Neural progenitor cell (in vitro differentiated cells): ENCODE measurements at places on chromosomes 2 and 18. TPM values are rescaled to one million over a fixed set of nuclear protein-coding genes. Genes with fewer than 3 reads are reported as not detected.

STK39 gene
- 18.5 and 23.8 TPM in 2 replicates for total RNA-seq

PTPRM gene
- 13.9 and 18.6 TPM in 2 replicates for total RNA-seq

DNA sequence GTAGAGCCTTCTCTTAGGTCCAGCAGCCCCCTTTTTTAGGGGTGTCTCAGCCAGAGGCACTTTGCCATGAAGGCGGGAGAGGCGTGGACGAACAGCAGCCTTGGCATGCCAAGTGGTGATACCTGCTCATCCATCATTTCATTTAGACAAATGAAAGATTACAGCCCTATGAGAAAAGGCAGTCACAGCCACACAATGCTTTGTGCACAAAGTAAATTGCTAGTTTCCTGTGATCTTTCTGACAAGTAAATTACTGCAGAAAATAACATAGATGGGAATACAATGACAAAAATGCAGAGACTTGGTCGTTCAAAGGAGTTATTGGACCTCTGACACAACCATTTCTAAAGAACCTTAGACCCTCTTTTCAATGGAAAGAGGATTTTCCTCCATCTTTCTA lies 94.9 kb downstream of the RND3 start:
- peaks cover 19% of the 10 kb centered on the region for H3K4me1 ChIP-seq
- no peaks in the 10 kb centered on the region for H3K27me3 ChIP-seq
- no peak overlapping the region for H3K4me3 ChIP-seq
- H3K27ac ChIP-seq, result no peak overlapping the region
- H3K36me3 ChIP-seq, result no peaks in the 10 kb centered on the region
- no peak for DNase-seq

DNA sequence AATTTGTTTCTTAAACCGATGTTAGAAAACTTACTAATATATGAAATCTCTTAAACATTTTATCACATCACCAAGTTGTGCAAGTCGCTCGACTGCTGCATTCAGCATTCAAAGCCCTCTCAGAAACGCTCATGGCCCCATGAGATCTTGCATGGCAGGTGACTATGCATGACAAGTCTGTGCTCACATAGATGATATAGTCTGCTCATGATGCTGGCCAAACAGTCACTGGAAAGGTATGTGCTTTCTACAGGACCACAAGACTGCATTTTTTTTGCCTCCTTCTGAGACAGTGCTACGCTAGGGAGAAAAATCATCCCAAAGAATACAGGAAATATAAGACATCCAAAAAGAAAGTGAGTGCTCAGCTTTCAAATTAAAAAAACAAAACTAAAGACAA lies 98.3 kb upstream of the ZBTB14 start:
- no peak overlapping the region for H3K27ac ChIP-seq
- no peak overlapping the region for H3K4me3 ChIP-seq
- H3K4me1 ChIP-seq, result no peaks in the 10 kb centered on the region
- DNase-seq, result no peak

MBOAT2 gene
- 56.1 and 84.0 TPM in 2 replicates for total RNA-seq

DNA sequence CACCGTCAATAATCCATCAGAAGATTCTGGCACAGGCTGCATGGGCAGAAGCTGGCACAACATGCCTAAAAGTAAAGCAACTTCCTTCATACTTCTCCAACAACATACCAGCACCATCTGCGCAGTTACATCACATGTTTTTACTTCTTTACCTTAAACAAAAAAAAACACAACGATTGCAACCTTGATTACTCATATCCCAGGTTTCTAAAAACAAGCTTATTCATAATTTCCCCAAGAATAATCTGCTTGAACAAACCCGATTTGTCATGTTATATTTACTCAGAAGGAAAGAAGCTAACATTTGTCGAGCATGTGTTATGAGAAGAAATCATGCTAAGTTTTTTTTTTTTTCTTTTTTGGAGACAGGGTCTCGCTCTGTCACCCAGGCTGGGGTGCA lies 54.7 kb downstream of the THADA start:
- DNase-seq, result no peak
- H3K36me3 ChIP-seq, result peaks cover 3% of the 10 kb centered on the region
- H3K27ac ChIP-seq, result no peak overlapping the region
- no peaks in the 10 kb centered on the region for H3K4me1 ChIP-seq
- H3K4me3 ChIP-seq, result no peak overlapping the region
- H3K27me3 ChIP-seq, result no peaks in the 10 kb centered on the region

- no peak for DNase-seq
- H3K4me3 ChIP-seq, result no peak overlapping the region
- peaks cover 9% of the 10 kb centered on the region for H3K4me1 ChIP-seq
- H3K27me3 ChIP-seq, result no peaks in the 10 kb centered on the region
- no peaks in the 10 kb centered on the region for H3K36me3 ChIP-seq
- H3K27ac ChIP-seq, result no peak overlapping the region
Measured at GRCh38 chr2:137952586-137953129, 11.6 kb upstream of the HNMT start.

ATAD2B gene
- 22.4 and 38.7 TPM in 2 replicates for total RNA-seq

GCG gene
- not detected in 2 replicates for total RNA-seq

DNA sequence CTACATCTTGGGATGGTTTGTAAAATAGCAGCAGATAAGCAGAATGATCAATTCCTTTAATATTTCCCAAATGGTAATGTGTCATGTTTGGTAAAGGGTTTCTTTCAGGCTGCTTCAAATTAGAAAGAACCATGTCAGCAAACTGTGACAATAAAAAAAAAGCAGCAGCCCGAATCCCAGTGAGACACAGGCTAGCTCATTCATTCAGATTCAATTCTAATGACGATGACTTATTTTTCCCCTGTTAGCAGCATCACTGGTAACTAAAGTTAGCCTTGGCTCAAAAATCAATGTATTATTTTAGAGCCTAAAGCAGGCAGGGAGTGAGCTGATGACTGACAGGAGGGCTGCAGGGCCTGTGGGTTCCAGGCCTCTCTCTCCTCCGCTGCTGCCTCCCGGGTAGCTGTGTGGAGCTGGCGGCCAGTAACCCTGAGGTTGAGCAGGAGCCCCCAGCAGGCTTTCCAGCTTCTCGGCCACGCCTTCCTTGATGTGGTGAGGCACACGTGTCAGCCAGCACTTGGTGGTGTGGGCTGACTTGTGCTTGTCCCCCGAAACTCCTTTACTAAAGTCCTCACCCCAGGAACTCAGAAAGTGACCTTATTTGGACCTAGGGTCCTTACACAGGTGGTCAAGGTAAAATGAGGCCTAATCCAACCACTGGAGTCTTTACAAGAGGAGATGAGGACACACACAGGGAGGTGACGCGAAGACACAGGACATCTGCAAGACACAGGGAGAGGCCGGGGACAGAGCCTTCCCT lies 120.5 kb upstream of the HS6ST1 start:
- H3K27ac ChIP-seq, result no peak overlapping the region
- no peaks in the 10 kb centered on the region for H3K27me3 ChIP-seq
- no peak for DNase-seq
- peaks cover 8% of the 10 kb centered on the region for H3K4me1 ChIP-seq
- H3K4me3 ChIP-seq, result no peak overlapping the region
- no peaks in the 10 kb centered on the region for H3K36me3 ChIP-seq

- H3K4me3 ChIP-seq, result no peak within 1 kb of the TSS
- H3K36me3 ChIP-seq, result no peaks in the 10 kb centered on the region
- no peaks in the 10 kb centered on the region for H3K4me1 ChIP-seq
- no peak for DNase-seq
- H3K27me3 ChIP-seq, result peaks cover 13% of the 10 kb centered on the region
Measured at GRCh38 chr2:232870018-232870765, at the start of gene SNORC. Gene SNORC (plus strand): TSS chr2:232870264. CDS start chr2:232870342, 78 bp downstream.

GRCh38 chr2:69789772-69790600 lies 39.5 kb upstream of the GMCL1 start:
- H3K4me1 ChIP-seq, result peaks cover 24% of the 10 kb centered on the region
- H3K27me3 ChIP-seq, result no peaks in the 10 kb centered on the region
- no peak for DNase-seq
- H3K36me3 ChIP-seq, result no peaks in the 10 kb centered on the region
- no peak overlapping the region for H3K27ac ChIP-seq

CDH20 gene
- 1.6 and 1.9 TPM in 2 replicates for total RNA-seq

- H3K27ac ChIP-seq, result no peak overlapping the region
- H3K4me3 ChIP-seq, result no peak overlapping the region
- no peak for DNase-seq
- H3K4me1 ChIP-seq, result no peaks in the 10 kb centered on the region
- H3K27me3 ChIP-seq, result no peaks in the 10 kb centered on the region
- H3K36me3 ChIP-seq, result no peaks in the 10 kb centered on the region
Measured at GRCh38 chr2:154740361-154740760, 41.9 kb downstream of the KCNJ3 start.

DNA sequence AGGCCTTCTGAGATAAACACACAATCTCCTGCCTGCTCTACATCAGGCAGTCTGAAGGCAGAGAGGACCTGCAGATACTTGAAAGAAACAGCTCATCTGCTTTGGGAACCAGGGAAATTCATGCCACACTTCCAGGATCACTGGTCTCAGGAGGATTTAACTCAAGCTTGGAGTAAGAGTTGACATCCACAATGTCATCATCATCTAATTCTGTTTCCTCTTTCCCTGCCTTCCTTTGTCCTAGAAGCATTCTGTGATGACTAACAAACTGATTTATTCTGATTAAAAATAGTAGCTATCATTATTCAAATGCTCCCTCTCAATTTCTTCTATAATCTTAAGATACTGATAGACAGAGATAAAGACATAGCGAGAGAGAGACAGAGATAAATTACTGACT lies 766.8 kb downstream of the BCL11A start:
- no peaks in the 10 kb centered on the region for H3K27me3 ChIP-seq
- H3K4me3 ChIP-seq, result no peak overlapping the region
- H3K4me1 ChIP-seq, result no peaks in the 10 kb centered on the region
- H3K36me3 ChIP-seq, result no peaks in the 10 kb centered on the region

- no peaks in the 10 kb centered on the region for H3K4me1 ChIP-seq
- no peak overlapping the region for H3K27ac ChIP-seq
- DNase-seq, result no peak
- no peaks in the 10 kb centered on the region for H3K36me3 ChIP-seq
- H3K4me3 ChIP-seq, result no peak overlapping the region
Measured at GRCh38 chr2:125983364-125983763, 672.6 kb upstream of the GYPC start.

DNA sequence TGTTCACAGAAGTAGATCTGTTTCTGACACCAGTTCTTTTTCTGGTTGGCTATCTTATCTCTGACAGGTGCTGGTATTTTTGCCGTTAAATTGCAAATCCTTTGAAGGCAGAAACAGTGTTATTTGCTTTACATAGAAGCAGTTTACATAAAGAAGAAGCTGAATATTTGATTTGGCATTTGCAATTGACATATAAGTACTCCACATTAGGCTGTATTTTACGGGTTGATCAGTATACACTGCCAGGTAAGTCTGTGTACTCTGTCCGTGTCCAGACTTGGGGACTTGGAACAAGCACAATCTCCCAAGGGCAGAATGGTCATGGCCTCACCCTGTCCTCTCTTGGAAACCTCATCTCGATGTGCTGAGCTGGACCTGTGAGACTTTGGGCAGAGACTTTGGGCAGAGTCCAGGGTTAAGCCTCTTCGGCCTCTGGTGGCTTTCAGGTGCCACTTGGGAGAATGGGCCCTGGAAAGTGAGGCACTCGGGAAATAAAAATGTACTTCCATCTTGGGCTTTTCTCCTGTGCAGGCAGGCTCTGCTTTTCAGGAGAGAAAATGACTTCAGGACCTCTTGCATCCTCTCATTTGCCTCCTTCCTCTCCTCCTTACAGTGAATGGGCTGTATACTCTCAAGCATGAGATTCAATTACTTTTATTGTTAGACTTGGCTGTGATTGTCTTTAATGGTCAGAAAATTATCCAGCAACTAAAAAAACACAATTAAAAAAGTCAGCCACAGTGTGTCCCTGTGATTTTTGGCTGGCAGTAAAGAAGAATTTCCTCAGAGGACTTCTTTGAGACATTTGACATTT lies 108.5 kb downstream of the RAPGEF4 start:
- no peaks in the 10 kb centered on the region for H3K4me1 ChIP-seq
- no peaks in the 10 kb centered on the region for H3K27me3 ChIP-seq
- no peak overlapping the region for H3K4me3 ChIP-seq
- no peak for DNase-seq
- no peaks in the 10 kb centered on the region for H3K36me3 ChIP-seq

GRCh38 chr2:48113767-48114166 lies 207.5 kb upstream of the FBXO11 start:
- H3K4me1 ChIP-seq, result peaks cover 8% of the 10 kb centered on the region
- no peak overlapping the region for H3K27ac ChIP-seq
- no peaks in the 10 kb centered on the region for H3K36me3 ChIP-seq
- no peak overlapping the region for H3K4me3 ChIP-seq
- no peaks in the 10 kb centered on the region for H3K27me3 ChIP-seq

DNA sequence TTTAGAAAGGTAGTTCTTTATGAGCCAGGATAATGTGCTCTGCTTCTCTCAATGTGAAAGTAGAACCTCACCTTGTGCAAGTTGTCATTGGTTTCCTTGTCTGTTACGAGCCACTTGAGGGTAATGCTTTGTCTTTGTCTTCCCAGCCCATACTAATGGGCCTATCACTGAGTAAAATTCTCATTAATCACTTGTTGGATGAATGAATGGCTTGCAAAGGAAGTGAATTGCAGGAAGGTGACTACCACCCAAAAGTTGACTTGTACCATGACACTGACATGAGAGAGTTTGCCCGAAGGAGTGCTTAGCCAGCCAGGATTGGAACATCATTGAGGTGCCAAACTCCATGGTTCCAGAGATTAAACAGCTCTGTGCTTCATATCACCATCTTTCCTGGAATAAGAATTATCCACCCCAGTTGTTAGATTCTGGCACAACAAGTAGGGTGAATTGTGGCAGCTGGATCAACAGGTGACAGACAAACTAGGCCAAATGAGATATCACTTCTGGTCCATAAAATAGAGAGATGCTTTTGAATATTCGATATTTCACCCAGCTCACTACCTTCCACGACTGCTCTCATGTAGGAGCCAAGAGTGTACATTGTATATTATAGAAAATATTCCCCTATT lies 20.5 kb upstream of the CD28 start:
- no peak for DNase-seq
- no peak overlapping the region for H3K27ac ChIP-seq
- H3K4me3 ChIP-seq, result no peak overlapping the region
- no peaks in the 10 kb centered on the region for H3K36me3 ChIP-seq

DNA sequence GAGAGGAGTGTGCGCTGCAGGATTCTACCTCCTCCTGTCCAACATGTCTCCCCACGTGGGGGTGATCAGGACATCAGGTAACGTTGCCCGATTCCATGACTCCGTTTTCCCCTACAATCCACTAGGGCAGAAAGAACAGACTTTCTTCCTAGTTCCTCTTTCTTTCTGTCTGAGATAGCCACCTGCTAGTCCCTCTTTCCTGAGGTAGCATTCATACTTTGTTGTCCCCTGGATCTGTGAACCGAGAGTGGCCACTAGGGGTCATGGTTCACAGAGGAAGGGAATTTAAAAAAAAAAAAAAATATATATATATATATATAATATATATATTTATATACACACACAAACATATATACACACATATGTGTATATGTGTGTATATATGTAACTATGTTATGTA lies 210.0 kb upstream of the ZNF521 start:
- peaks cover 6% of the 10 kb centered on the region for H3K4me1 ChIP-seq
- no peaks in the 10 kb centered on the region for H3K36me3 ChIP-seq
- peak; percentile 48 for DNase-seq
- H3K27ac ChIP-seq, result no peak overlapping the region
- H3K27me3 ChIP-seq, result no peaks in the 10 kb centered on the region

SNTG2 gene
- total RNA-seq, result 1.1 and 5.5 TPM in 2 replicates

- no peaks in the 10 kb centered on the region for H3K27me3 ChIP-seq
- no peak overlapping the region for H3K4me3 ChIP-seq
- peaks cover 4% of the 10 kb centered on the region for H3K4me1 ChIP-seq
- H3K36me3 ChIP-seq, result no peaks in the 10 kb centered on the region
- no peak for DNase-seq
- no peak overlapping the region for H3K27ac ChIP-seq
Measured at GRCh38 chr2:233446121-233446520, 91.8 kb downstream of the DGKD start.
